Activated T-cell treated with anti-CD3 and anti-CD28 coated beads for 4 hours (primary cell): ENCODE measurements at places on chromosomes 11 and 22.

GRCh38 chr11:123206791-123207434, 11.9 kb upstream of the CLMP start:
- no peak for DNase-seq

GRCh38 chr22:31199187-31199586, 12.9 kb upstream of the LIMK2 start:
- no peak for DNase-seq

DNA sequence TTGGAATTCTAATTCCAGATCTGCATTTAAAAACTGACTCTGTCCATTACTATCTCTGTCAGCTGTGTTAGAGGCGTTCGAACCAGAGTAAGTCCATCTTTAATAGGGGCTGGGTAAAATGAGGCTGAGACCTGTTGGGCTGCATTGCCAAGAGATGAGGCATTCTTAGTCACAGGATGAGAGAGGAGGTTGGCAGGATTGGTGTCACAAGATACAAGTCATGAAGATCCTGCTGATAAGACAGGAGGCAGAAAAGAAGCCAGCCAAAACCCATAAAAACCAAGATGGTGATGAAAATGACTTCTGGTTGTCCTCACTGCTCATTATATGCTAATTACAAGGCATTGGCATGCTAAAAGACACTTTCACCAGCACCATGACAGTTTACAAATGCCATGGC, 356.3 kb upstream of the ISX start:
- no peak for DNase-seq

DNA sequence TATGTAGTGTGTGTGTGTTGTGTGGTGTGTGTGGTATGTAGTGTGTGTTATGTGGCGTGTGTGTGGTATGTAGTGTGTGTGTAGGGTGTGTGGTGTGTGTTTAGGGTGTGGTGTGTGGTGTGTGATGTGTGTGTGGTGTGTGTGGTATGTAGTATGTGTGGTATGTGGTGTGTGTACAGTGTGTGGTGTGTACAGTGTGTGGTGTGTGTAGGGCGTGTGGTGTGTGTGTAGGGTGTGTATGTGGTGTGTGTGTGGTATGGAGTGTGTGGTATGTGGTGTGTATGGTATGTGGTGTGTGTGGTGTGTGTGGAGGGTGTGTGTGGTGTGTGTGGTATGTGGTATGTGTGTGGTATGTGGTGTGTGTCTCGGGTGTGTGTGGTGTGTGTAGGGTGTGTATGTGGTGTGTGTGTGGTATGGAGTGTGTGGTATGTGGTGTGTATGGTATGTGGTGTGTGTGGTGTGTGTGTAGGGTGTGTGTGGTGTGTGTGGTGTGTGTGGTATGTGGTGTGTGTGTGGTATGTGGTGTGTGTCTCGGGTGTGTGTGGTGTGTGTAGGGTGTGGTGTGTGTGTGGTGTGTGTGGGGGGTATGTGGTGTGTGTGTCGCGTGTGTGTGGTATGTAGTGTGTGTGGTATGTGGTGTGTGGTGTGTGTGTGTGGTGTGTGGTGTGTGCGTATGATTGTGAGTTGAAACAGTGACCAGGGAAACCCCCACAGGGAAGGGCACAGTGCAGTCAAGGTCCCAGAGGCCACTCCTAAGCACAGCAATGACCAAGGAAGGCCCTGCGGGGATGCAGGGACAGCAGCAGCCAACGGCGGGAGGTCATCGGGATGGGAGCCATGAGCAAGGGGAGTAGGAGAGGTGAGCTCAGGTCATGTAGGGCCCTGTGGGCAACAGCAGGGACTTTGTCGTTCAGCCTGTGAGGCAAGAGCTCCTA, 2.9 kb upstream of the PPP6R2 start:
- DNase-seq, result no peak

- DNase-seq, result no peak
Observed at GRCh38 chr22:25777411-25777810, 35.4 kb downstream of the MYO18B start.

DNA sequence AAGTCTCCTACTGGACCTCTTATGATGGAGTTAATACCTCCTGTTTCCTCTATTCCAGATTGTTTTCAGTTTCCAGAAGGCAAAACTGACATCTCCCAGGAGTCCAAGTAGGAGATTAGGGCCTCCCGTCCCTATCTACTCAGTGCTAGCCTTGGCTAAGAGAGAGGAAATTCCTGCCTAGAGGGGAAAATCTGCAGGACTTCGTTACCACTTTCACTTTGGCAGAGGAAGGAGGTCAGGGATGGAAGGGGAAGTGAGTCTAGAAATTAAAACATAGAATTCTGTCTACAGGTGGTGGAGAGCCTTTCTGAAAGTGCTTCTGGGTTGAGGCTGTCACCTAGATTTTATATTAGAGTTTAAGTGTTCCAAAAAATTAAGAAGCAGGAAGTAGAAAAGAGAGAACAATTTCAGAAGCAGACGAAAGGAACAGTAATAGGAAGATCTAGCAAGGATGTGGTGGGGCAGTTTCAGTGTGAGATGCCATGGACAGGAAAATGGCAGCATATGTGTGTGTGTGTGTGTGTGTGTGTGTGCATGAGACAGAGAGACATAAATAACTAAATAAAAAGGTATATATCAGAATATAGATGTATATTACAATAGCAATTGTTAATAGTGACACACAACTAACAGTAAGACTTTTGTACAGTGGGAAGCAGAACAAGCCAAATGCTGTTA, 2.4 kb upstream of the TRIM68 start:
- DNase-seq, result no peak

- DNase-seq, result no peak
Observed at GRCh38 chr22:29856496-29856895, 18.4 kb upstream of the ASCC2 start.

DNA sequence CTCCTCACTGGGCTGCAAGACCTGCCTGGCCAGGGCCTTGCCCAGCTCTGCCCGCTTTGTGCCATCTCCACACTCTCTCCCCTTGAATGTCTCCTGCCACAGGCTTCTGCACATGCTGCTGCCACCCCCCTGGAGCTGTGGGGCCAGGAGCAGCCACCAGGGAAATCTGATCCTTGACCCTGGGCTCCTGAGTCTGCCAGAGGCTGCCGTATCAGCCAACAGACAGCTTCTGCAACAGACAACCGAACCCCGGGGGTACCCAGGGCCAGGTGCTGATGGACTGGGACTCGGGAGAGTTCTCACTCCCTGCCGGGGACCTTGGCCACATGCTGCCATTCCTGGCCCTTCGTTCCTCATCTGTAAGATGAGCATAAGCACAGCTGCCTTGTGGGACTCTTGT, 3.3 kb upstream of the PPARA start:
- no peak for DNase-seq

GRCh38 chr11:62540804-62541701, 5.6 kb downstream of the AHNAK start:
- DNase-seq, result no peak

DNA sequence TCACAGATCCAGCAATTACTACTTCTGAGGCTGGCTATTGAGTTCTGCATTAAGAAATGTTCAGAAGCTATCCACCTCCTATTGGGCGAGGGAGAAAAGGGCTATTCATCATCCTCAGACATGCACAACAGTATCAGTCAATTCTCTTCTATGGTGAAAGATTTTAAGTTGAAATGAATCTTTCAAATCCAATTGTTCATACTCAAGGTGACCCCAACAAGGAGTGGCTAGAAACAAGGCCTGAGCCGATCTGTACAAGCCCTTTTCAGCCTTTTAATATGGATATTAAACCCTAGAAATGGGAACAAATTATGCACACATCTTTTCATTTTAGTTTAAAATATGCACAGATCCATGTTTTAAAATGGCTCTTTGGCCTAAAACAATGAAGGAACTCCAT, 303.5 kb upstream of the PITPNB start:
- DNase-seq, result no peak

DNA sequence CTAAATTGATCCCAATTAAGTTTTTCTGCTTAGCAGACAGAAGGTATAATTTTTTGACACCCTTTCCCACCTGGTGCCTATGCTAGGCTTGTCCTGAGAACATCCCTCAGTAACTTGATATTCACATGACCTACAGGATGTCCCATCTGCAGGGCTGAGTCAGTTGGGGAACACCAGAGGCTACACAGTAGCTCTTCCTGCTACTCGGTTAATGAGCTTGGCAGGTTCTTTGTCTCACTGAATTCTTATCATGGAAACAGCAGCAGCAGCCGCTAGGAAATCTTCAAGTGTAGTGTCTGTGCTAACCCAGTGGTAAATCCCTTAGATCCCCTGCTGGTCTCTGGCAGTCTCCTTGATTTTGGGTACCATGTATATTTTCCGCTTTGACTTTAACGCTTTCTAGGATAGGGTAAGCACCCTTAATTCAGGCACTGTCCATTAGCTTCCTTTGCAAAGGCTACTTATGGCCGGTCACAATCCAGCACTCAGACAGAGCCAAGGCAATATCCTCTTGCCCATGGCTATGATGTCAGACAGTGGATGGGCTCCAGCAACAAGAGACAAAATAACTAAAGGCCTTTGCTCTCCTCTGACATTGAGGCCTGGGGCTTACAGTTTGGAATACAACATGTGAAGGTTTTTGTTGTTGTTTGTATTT, 8.5 kb downstream of the MRPL16 start:
- no peak for DNase-seq

GRCh38 chr11:117883063-117883462, 6.6 kb upstream of the FXYD6 start:
- DNase-seq, result no peak

- DNase-seq, result peak; percentile 31
Observed at GRCh38 chr22:37525073-37525745, 6.0 kb upstream of the CARD10 start.

- no peak for DNase-seq
Observed at GRCh38 chr11:84212468-84213390, 926.6 kb upstream of the CCDC90B start.

DNA sequence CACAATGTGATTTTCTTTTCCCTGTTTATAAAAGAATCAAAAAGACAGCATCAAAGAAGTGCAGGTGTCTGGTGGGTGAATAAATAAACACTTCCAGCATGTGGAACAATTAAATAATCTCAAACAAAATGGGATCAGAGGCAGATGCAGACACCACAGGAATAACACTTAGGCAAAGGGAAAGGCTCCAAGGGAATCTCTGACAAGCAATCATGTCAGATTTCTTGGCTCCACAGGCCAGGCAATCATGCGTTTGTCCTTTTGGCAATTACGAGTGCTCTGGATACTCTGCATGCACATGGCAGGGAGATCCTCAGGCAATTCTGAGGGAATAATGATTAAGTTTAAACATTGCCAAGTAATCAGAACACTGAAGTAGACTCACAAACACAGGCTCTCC, 403.5 kb upstream of the LUZP2 start:
- no peak for DNase-seq

DNA sequence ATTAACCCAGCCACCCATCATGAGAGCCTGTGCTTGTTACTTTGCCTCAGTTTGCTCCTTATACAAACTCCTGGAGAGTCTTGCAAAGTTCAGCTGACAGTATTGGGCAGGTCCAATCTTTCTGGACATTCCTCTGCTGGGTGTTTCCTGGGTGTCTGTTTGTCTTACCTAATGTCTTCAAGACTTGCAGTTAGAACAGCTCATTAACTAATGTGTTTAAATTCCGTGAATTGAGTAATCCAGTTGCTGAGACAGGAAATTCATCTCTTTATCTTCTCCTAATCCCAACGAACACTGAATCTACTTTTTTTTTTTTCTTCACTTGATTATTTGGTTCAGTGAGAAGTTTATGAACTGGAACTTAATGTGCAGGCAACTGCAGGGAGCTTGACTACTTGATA, 20.6 kb downstream of the BCO2 start:
- DNase-seq, result no peak

DNA sequence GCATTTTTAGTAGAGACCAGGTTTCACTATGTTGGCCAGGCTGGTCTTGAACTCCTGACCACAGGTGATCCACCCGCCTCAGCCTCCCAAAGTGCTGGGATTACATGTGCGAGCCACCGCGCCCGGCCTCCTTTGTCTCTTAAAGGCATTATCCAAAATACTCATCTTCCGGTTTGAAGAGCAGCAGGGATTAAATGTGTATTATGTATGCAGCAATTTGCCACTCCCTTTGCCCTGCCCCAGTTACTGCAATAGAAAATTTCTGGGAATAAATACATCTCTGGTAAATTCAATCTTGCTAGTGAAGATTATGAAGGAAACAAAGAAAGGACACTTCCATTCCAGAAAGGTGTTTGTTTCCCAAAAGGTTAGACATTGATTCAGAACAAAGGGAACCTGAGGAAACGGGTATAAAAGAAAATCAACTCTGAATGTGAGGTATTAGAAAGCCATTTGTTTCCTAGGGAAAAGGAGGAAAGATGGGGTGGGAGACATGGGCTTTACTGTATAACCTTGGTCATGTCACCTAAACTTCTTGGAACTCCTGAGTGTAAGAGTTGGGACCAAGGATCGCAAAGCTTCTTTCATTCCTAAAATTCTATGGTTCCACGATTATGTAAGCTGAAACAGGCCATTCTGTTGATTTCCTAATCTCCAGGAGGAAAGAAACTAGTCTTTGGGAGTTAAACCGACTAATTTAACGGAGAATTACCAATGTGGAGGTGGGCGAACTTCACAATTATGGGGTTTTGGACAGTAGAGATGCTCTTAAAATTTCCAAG, 959 bp upstream of the HIPK3 start:
- DNase-seq, result no peak

DNA sequence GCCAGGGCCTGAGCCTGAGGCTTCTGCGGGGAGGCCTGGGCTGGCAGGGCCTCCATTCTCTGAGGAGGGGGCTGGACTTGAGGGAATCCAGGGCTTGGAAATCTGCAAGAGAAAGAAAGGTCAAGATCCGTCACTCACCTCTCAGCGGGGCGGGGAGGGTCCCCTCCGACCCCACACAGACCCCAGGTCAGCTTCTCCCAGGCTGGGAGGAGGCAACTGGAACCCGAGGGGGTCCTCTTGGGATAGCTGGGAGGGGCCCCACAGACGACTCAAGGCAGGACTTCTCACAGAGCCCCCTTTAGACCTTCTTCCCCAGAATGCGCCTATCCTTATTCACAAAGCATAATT, 11.0 kb downstream of the TNKS1BP1 start:
- no peak for DNase-seq

DNA sequence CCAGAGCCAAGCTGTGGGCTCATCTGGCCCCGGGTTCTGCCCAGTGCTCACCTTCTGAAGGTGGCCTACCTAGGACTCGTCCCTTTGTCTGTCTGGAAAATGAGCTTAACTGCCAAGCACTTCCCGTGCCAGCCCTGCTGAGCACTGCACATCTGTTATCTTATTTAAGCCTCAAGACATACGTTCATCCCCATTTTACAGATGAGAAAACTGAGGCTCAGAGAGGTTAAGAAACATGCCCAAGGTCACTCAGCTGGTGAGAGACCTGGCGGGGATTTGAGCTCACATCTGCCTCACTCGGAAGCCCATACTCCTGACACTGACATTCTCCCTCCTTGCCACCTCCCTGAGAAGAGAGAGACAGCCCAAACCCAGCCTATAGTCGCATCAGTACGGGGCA, 226.2 kb downstream of the MN1 start:
- DNase-seq, result no peak
